ENCODE measurements at places on chromosomes 4 and X. TPM values are rescaled to one million over a fixed set of nuclear protein-coding genes. Genes with fewer than 3 reads are reported as not detected.

DNA sequence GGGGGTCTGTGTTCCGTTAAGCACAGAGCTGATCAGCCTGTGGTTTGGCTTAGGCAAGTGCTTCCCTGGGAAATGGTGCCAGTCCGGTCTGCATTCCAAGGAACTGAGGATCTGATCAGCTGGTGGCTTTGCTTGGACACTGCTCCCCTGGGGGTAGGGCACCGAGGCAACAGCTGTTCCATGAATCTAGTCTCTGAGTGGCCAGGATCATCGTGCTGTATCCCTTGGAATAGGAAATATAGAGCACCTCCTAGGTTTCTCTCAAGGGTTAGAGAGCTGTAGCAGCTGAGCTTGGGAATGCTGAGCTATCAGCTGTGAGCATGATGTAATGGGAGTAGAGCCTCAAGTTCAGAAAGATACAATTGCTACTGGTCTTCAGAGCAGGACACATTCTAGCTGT is 863.9 kb downstream of the RAPGEF2 start:
- DNase-seq, result no peak

- DNase-seq, result peak; percentile 51
These were observed 763.8 kb upstream of the AADAT start for GRCh38 chr4:170853422-170854021.

DNA sequence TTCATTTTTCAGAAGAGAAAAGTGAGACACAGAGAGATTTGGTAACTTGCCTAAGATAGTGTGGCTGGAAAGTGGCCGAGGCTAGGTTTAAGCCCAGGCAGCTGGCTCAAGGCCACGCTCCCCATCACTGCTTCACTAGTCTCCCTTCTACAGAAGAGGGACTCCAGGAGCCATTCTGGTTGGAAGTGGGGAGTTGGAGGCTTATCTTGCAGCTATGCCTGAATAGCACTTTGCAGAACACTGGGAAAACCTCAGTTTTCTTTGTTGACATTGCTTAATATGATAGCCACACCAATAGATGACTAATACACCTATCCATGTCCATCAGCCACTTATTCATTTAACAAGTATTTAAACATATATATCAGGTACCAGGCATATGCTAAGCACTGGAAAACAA is 18.5 kb downstream of the LRRC66 start:
- no peak for DNase-seq

GRCh38 chr4:118872181-118872580 is 16.5 kb upstream of the SYNPO2 start:
- no peak for DNase-seq

GRCh38 chrX:46168254-46168653 is 377.0 kb downstream of the ZNF674 start:
- DNase-seq, result no peak

DNA sequence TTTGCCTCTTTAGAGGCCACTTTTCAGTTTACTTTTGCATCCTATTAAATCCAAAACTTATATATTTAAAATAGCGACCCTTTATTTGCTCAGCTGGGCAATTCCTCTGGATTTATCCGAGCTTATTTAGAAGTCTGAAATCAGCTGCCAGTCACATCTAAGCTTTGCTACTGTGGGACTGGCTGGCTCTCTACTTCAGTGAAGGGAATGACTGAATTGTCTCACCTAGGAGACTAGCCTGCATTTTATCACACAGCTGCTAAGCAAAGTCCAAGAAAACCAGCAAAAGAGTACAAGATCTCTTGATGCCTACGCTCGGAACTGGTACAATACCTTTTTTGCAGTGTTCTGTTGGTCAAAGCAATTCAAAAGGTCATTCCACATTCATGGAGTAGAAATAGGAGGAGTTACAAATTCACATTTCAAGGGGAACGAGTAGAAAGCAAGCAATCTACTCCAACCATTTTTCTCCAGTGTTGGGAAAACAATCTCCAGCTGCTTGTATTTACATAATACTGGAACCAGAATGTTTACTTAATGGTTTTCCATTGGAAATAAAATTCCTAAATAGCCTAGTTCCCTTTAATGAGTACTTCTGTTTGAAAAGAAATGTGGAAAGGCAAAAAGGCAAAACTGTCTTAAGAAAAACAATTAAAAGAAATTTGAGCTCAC is 160.2 kb downstream of the MAGEB5 start:
- DNase-seq, result no peak

DNA sequence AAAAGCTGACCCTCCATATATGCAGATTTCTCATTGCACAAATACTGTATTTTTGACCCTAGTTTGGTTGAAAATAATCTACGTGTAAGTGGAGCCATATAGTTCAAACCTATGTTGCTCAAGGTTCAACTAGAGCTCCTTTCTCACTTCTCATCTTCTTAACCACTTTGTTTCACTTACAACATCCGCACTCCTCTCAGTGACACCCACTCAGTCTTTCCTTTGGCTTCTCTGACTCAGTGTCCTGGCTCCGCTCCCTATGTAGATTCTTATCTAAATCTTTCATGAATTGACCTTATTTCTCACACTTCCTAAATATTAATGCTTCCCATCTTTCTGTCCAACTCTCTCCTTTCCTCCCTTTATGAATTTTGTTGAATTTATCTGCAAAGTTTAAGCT is 32.9 kb upstream of the DKK2 start:
- DNase-seq, result no peak

GRCh38 chrX:53048169-53049126 is at the start of gene GPR173:
Gene GPR173 (plus strand): TSS chrX:53048789. CDS start chrX:53076622, 27,833 bp downstream.
- peak; percentile 67 for DNase-seq

GRCh38 chr4:183789657-183790056 is 115.5 kb upstream of the STOX2 start:
- DNase-seq, result no peak

- DNase-seq, result no peak
These were observed 16.3 kb downstream of the SPRY1 start for GRCh38 chr4:123412700-123413512.

GRCh38 chr4:27148211-27148895 is 287.7 kb downstream of the STIM2 start:
- DNase-seq, result no peak

- no peak for DNase-seq
These were observed 34.1 kb upstream of the PHEX start for GRCh38 chrX:21998037-21998436.

DNA sequence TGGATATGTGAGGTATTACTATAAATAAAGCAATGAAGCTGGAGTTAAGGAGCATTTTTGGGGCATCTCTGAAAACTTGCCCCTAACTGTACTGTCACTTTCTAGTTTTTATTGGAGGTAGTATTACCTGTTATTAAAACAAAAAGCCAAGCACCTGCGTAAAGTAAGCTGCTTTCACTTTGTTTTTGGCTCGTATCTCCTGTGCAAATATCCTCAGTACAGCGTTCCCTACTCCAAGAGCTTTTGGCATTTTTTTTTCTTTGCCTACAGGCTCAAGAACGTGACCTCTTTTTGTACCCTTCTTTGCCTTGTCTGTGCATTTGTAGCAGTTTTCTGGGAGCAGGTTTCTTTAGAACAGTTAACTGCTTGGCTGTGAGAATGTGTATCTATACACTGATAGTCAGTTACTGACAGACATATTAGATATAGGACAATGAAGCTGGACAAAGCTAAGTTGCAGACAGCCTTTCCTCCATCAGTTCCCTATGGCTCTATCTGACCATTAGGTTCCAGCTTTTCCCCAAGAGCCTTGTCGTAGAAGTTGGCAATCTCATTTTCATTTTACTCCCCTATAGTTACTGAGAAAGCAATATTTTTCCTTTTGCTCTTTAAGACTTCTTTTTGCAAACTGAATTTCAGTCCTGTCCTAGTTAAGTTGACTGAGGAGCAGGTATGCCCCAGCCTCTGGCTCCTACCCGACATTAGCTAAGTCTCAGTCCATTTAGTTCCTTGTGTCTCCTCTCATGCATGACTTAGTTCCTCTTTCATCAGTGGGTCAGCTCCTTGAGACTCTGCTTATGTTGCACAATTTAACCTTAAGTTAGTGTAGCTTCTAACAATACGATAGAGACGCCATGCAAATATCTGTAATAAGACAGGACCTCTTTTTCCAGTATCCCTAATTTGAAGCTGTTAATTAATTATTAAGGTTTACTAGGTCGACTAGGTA is 71.5 kb upstream of the HPRT1 start:
- no peak for DNase-seq

GRCh38 chr4:39621582-39621981 is 17.1 kb downstream of the SMIM14 start:
- peak; percentile 50 for DNase-seq

DNA sequence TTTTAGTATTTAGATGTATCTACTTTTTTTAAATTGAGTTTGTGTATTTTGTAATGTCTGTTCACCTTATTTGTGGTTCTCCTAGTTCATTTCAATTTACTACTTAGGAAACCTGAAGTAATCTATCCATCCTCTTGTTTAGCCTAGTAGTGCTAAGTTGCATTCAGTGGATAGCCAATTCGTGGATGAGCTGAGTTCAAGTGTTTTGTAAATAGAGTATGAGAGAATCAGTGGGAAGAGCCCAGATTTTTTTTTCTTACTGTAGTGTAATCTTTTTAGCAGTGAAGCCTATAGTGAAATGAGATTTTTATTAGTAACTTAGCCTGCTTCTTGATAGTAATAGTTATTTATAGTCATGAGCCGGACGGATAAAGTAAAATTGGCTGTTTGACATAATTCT is 21.7 kb downstream of the STAG2 start:
- no peak for DNase-seq

DNA sequence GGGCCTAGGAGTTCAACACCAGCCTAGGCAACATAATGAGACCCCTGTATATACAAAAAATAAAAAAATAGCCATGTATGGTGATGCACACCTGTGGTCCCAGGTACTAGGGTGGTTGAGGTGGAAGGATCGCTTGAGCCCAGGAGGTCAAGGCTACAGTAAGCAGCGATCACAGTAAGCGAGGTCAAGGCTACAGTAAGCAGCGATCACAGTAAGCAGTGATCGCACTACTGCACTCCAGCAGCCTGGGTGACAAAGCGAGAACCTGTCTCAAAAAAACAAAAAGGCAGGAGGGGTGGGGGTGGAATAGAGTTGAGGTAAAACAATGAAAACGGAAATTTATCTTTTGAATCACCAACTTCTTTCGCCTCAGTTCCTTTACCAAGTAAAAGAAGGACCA is 29.4 kb downstream of the TBCK start:
- no peak for DNase-seq

DNA sequence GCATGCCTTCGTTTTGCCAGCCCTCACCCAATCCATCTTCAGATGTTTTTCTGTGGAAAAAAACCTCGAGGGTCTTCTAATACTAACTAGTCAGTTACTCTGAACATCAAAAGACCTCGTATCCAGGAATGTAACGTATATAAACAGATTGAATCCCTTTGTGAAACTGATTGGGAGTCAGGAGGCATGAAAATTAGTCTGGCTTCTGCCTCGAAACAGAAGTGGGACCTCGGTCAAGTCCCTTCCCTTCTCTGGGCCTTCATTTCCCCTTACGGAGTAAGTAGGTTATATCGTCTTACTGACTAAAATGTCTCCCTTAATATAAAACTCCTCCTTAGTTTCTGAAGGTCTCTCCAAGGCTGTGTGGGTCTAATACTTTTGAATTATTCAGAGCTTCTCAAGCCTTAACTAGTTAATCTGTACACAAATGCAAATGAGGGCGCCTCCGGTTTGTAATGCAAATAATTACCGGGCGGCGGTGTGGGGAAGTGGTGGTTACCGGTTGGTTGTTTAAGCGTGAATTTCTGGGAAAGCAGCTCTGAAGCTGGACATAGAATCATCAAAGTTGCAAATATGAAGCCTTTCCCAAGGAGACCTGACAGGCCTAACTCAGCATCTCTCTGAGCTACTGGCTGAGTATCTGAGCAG is 11.4 kb upstream of the NKRF start:
- DNase-seq, result no peak

- peak; percentile 59 for DNase-seq
These were observed 3.4 kb downstream of the MAGEE2 start for GRCh38 chrX:75781611-75782010.

DNA sequence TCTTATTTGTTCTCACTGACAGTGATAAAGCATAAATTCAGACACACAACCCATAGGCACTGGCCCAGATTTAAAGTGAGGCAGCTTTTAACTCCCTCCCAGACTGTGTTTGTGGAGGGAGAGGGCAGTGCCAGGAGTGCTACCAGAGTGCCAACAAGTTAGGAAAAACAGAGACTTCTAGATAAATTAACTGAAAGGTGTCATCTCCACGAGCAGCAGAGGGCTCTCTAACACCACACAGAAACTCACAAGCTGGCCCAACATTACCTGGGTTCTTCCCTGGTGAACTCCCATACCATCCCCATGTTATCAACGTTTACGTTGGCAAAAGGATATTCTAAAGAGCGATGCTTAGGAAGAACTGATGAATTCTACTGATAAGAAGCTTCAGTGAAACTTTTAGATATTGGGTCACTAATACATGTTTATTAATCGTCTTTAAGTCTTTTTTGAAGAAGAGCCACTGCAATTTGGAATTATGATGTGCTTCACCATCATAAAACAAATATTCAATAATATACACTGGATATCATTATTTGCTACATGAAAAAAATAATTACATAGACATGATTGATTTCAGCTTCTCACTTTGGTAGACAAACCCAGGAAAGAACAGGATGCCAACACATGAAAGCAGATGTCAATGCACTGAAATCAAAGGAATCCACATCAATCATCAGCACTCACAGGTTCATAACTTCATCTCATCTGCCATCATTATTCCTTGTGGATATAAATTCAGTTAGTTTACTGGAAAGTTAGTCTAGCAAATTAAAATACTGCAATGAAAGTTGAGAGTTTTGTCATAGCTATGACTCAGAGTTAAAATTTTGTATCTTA is 121.2 kb upstream of the NAP1L5 start:
- no peak for DNase-seq

DNA sequence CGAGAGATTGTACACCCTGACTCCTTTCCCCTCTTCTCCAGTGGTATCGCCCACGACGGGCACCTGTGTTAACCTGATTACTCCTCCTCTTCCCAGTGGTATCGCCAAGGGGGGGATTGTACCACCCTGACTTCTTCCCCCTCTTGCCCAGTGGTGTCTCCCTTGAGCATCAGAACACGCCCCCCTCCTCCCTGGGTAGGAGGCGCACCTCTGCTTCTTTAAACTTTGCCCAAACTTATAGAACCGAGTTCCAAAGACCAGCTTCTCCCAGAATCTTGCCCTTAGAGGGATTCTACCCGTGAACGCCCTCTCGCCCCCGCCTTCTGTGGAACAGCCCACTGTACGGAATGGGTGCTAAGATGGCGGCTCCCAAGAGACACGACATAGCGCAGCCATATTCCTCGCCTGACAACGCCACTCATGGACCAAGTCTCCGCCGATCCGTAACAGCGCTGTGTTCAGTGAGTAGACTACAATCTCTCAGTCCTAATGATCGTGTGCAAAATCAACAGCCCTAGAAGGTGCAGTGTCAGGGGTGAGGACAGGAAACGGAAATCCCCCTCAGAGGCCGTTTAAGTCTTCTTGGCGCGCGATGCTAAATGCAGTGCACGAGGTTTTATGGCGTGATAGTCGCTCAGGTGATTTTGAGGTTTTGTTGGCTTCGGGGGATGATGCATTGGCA is 4.2 kb upstream of the ZNF157 start:
- peak; percentile 71 for DNase-seq

The PLXNA3 gene
- 15.0 TPM for total RNA-seq

The ITM2A gene
- total RNA-seq, result 70.9 TPM

The ABCG2 gene
- 0.75 TPM for total RNA-seq

The CABS1 gene
- not detected for total RNA-seq

The CLDN34 gene
- not detected for total RNA-seq

The XAGE1B gene
- not detected for total RNA-seq

The ADRA2C gene
- 6.2 TPM for total RNA-seq

The DCLK2 gene
- total RNA-seq, result 19.9 TPM

The TREX2 gene
- total RNA-seq, result 0.19 TPM

The TMEM150C gene
- total RNA-seq, result 19.4 TPM

The NAP1L3 gene
- total RNA-seq, result 0.65 TPM

The XKRX gene
- not detected for total RNA-seq

The F8A2 gene
- total RNA-seq, result not detected

The SLC38A5 gene
- total RNA-seq, result 1.3 TPM

The ODAPH gene
- total RNA-seq, result not detected

The SULT1B1 gene
- 0.89 TPM for total RNA-seq

Measured in Right ventricle myocardium superior (tissue), 1 donor.